ENCODE measurements at places on chromosomes 16 and 17.

GRCh38 chr17:5686074-5686635, 101.8 kb upstream of the NLRP1 start:
- DNase-seq: no peak

DNA sequence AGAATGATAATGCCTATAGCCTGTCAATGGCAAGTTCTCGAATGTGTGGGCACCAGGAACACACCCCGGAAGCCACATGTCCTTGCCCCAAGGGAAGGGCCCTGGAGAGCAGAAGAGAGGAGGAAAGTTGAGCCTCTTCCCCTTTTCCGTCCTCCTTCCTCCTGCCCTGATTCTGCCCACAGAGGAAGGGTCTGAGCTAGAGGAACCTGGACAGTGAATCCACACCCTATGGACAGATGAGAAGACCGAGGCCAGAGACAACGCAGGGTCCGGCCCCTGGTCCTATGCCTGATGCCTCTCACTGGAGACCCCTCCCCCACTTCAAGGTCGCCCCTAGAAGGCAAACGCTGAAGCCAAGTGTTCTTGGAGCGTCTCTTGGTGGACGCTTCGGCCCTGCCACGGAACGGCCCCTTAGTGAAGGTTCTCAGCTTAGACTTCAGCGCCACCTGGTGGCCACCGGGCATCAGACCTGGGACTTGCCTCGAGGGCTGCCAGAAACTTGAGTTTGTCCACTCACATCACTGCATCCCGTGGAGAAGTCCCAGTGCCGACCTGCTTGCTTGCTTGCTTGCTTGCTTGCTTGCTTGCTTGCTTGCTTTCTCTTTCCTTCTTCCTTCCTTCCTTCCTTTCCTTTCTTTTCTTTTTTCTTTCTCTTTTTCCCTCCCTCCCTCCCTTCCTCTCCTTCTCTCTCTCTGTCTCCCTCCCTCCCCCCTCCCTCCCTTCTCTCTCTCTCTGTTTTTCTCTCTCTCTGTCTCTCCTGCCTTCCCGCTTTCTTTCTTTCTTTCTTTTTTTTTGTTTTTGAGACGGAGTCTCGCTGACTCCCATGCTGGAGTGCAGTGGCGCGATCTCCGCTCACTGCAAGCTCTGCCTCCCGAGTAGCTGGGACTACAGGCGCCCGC, 20.6 kb upstream of the SPNS3 start:
- peak; percentile 94 for DNase-seq

DNA sequence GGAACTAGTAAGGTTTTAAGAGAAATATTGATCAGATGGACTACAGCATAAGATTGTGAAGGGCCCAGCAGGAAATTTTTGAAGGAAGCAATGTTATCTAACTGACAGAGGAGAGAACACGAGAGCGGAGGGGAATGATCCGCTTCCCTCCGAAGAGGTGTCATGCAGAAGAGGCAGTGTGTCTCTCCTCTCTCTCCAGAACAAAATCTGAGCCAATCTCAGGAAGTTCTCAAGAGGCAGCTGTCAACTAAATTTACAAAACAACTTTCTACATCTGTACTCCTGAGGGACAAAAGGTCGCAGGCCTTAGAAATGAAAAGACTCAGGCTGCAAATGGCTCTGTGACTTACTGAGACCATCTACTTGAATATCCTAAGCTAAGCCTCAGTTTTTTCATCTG, 224.6 kb upstream of the CDH5 start:
- DNase-seq: no peak

- peak; percentile 61 for DNase-seq
Observed at GRCh38 chr17:8670421-8670820, 39.9 kb upstream of the MYH10 start.

DNA sequence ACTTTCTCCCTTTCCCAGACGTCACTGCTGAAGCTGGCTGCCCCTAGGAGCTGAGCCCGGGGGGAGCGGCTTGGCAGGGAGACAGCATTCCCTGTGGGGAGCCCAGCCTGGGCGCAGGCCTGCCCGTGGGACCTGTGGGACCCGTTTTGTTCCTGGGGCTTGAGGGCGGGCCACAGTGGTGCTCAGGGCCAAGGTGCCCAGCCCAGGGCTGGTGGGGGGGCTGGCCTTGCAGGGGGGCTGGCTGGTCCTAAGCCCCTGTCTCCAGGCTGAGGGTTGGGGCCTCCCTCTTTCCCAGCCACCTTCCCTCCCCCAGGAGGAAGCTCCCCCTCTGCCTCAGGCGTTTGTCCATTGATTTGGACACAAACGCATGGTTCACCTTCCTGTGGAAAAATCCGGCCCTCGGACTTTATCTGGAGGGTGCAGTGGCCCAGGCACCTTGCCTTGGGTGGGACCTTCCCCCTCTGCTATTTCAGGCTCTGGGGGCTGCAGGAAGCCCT, 4.4 kb downstream of the NHERF2 start:
- DNase-seq: no peak

DNA sequence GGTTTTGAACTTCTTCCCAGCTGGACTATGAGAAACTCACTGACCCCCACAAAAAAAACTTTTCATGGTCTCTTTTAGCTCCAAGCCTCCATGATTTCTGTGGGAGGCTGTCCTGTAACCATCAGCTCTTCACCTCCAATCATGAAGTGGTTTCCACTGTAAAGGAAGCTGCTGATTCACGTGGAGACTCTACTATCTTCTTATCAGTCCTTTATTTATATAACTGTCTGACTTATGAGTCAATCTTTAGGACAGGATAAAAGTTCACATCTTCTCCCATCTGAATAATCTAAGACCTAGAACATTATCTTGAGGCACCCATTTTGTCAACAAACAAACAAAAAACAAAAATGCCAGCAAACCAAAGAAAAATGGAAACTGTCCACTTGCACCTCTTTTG, 409.9 kb downstream of the SLC39A11 start:
- no peak for DNase-seq

DNA sequence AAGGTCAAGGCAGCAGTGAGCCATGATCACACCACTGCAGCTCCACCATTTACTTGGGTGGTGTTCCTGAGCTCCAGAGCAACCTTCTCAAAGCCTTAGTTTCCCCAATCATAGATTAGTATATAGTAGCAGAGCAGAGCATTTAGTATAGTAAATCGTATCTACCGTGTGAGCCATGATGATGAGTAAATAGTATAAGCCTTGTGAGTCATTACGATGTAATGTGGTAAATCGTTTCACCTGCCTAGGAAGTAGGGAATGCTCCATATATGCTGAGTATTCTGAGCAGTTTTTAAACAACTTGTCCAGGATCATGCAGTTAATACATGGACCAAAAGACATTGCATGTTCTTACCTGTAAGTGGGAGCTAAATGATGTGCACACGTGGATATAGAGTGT, 66.4 kb downstream of the SCNN1B start:
- DNase-seq: no peak

GRCh38 chr16:87410968-87411367, 18.8 kb downstream of the MAP1LC3B start:
- no peak for DNase-seq

DNA sequence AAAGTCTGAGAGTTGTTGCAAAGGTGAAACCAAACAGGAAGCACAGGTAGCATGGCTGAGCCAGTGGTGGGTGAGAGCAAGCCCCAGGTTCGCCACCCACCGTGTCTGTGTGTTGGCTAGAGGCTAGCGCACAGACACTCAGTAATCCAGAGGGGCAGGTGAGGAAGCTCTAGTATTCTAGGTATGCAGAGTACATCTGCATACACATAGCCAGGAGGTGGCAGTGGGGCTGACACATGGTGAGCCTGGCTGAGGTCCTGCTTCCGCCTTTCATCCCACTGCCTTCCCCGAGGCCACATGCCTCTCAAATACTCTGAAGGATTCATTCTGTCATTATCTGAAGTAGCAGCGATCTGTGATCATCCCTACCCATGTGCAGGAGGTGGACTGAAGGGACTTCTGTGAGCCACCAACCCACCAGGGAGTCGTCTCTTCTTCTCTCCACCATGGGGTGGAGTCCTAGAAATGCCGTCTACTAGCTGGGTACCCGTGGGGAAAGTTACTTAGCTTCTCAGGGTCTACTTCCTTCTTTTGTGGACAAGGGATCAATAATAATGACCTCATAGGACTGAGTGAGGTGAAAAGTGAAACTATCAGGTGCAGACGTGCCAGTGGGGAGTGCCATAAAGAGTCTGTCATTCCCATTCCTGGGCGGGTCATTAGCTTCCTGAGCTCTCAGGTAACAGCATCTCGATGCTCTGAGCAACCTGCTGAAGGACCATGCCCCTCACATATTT, 36.0 kb upstream of the ICAM2 start:
- DNase-seq: no peak

GRCh38 chr17:49995055-49995738, at the start of gene DLX3:
DLX3 (minus strand) TSS chr17:49995224; CDS start chr17:49994998, 226 bp downstream.
- peak; percentile 88 for DNase-seq

DNA sequence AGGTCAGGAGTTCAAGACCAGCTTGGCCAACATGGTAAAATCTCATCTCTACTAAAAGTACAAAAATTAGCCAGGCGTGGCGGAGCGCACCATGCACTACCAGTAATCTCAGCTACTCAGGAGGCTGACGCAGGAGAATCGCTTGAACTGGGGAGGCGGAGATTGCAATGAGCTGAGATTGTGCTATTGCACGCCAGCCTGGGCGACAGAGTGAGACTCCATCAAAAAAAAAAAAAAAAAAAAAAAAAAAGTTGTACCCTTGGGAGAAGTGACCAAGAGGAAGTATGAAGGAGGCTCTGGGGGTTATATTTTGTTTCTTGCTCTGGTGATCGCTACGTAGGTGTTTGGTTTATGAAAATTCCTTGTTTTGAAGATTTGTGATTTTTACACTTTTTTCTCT, 66.3 kb downstream of the LITAF start:
- no peak for DNase-seq

DNA sequence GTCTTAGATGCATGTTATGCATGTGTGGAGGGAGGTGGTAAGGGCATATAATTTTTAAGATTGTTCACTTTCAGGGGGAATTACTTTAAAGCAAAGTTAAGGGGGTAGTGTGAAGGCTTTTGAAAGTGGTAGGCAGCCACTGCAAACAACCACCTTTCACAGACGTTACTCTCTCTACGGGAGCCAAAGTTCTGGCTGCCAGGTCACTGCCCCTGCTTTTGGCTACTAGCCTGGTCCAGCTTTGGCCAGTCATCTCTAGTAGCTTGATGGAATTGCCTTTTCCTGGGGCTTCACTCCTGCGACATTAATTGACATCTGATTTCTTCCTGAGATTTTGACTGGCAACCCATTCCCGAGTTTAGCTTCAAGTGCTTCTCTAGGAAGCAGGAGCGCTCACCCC, 397.5 kb downstream of the CDH11 start:
- no peak for DNase-seq

GRCh38 chr16:88569614-88569984, 604 bp upstream of the ZC3H18 start:
- no peak for DNase-seq

DNA sequence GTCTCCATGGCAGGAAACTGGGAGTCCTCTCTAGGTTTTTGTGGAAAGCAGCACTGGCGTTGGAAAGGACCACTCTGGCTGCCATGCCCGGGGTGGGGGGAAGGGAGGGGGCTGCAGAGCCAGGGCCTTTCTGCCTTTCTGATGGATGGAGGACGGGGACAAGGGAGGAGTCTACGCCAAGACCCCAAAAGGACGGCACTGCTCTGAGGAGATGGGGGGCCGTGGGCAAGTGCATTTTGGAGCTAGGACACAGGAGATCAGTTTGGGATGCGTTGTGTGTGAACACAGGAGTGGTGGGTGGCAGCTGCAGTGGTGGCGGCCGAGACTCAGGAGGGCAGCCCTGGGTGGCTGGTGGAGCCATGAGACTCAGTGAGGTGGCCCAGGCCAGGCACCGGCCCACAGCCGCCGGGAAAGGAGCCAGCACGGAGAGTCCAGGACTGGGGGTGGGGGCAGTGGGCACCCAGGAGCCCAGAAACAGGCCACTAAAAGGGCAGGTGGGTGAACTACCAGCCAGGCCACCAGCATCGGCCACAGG, 2.0 kb downstream of the CENPX start:
- DNase-seq: no peak

DNA sequence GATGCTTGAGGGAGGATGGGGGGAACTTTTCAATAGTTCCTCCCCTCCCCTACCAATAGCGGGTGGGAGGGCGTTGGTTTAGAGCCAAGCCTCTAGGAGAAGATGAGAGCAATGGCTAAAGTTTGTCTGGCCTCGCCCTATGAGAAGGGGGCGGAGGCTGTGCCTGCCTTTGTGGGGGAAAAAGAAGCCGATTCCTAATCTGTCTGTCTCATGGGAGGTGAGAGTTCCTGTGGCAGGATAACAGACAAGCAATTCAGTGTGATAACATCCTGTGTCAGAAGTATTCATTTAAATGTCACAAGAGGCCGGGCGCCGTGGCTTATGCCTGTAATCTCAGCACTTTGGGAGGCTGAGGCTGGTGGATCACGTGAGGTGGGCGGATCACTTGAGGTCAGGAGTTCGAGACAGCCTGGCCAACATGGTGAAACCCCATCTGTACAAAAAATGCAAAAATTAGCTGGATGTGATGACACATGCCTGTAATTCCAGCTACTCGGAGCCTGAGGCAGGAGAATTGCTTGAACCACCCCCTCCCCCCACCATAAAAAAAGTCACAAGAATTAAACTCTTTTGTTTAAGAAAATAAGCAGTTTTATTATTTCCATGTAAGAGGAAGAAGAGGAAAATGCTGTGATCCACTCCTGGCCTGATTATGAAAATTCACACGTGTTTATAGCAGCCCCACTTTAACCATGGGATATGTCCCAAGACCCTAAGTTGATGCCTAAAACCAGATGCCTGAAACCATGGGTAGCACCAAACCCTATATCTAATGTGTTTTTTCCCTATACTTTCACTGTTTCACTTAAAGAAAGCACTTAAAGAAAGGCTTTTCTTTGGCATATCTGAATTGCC, 1.7 kb downstream of the SLFN5 start:
- peak; percentile 66 for DNase-seq

GRCh38 chr17:65857718-65858117, 296.3 kb upstream of the AXIN2 start:
- no peak for DNase-seq

GRCh38 chr16:4846503-4846900, 586 bp downstream of the GLYR1 start:
- peak; percentile 72 for DNase-seq

GRCh38 chr17:44931376-44931775, 16.1 kb upstream of the GFAP start:
- no peak for DNase-seq

DNA sequence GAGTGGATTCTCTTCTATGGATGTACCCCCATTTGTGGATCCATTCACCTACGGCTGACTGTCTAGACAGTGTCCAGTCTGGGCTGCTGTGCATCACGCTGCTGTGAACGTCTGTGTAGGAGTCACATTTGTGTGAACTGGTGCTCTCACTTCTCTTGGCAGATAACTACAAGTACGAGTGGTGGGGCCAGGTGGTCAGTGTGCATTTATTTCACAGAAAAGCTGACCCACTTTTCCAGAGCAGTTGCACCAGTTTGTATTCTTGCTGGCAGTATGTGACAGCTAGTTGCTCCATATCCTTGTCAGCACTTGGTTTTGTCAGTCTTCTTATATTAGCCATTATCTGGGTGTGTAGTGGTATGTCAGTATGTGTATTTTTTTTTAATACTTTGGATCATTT, 28.4 kb downstream of the FOXK2 start:
- DNase-seq: no peak

DNA sequence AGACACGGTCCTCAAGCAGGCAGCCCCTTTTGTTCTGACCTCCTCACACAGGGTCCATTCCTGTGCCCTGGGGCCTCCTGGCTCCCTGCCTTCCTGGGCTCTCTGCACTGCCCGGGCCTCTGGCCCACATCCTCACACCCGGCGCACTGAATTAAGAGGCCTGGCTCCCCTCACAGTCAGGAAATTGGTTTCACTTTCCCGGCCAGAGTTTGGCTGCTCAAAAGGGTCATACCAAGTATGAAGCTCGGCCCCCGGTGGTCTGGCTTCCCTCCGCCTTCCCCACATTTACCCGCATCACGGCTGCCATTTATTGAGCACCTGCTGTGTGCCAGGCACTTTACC, 220.0 kb downstream of the NTN1 start:
- DNase-seq: peak; percentile 88

Measured in femur (tissue), 1 donor.